Fibroblast of villous mesenchyme (primary cell): ENCODE measurements at places on chromosomes 12 and 14. TPM values are rescaled to one million over a fixed set of nuclear protein-coding genes. Genes with fewer than 3 reads are reported as not detected.
A peak's percentile ranks its signal among the peaks of the same experiment; 100 is the strongest.

DNA sequence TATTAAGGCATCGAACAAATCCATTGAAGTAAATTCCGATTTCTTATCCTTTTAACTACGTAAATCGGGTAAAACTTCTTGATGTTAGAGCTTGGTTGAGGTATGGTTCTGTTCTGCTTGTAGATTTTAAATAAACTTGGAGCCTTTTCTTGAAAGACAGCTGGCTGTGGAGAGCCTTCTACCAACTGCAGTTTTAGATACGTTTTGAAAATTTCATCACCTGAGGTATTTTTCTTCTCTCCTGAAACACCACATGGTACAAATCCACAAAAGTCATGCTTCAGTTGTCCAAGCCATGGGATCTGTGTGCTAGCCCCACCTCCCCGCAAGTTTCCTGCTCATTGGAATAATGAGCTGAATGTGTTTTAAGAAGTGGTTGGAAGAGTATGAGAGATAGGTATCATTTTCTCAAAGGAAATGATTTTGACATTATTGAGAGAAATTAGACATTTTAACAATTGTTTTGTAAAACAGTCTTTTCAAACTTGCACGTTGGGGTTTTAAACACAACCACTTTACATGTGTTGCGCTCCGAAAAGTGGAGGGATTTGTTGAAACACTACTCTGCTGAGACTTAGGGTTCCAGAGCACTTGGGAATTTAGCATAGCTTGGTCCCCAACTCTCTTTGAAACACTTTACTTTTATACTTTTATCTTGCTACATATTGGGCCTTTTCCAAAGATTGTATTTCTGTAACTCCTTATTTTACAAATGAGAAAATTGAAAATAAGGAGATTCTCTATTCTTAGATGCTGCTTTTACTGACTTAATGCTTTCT is 1.4 kb downstream of the PPM1A start:
- DNase-seq: peak; percentile 39

DNA sequence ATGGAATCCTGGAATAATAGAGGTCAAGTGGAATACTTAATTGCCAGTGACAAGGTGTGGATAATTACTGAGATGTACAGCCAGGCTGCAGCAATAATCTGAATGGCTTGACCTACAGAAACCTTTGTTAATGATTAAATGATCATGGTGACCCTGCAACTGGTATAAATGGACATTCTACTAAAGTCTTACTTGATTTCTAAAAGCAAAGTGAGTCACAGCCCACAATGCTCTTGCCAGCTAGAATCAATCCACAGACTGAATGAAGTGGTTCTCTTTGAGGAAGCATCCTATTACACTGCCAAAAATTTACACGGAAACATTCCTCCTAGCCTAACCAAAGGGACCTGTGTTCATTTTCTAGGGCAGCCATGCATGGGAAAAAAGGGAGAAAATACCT is 518.5 kb downstream of the SOX5 start:
- DNase-seq: no peak

DNA sequence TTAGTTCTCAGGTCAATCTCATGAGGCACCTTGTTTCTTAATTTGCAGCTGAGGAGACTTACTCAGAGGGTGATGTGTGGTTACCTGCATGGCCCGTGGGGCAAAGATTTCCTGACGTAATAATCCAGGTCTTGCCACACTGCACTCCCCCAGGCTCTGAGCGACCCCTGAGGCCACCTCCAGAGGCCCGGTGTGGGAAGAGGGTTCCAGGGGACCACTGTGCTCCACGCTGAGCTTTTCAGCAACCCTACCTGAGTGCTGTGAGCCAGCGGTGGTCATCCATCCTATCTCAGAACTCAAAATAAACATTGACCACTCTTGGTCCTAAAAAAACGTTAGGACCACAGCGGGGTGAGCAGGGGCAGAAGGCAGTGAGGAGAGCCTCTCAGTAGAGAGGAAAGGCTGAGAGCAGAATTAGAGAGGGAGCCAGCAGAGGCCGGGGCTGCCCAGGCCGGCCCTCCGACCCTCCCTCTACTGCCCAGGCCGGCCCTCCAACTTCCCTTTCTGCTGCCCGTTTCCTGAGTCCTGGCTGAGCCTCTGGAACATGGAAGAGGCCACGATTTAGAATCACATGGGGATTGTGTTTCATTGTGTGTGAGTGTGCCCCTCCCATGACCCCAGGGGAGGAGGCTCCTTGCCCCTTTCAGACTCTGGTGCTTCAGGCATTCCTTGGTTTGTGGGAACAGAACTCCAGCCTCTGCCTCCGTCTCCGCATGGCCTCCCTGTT is 188.2 kb upstream of the DIO3 start:
- no peak for DNase-seq

DNA sequence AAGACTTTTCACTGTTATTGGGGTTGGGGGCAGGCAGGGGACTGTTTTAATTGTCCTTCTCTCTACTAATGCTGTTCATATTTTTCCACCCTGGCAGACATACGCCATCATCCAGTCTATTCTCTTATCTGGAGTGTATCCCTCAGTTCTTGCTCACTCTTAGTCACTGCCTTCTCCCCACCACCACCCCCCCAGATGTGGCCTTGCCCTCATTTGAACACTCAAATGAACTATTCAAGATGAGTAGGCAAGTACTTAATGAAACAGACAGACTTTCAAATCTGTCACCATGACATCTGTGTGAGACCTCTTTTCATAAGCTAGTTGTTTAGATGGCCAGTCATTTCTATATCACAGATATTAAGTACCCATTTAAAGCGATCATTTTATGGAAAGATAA is 10.1 kb downstream of the NUDT4 start:
- no peak for DNase-seq

DNA sequence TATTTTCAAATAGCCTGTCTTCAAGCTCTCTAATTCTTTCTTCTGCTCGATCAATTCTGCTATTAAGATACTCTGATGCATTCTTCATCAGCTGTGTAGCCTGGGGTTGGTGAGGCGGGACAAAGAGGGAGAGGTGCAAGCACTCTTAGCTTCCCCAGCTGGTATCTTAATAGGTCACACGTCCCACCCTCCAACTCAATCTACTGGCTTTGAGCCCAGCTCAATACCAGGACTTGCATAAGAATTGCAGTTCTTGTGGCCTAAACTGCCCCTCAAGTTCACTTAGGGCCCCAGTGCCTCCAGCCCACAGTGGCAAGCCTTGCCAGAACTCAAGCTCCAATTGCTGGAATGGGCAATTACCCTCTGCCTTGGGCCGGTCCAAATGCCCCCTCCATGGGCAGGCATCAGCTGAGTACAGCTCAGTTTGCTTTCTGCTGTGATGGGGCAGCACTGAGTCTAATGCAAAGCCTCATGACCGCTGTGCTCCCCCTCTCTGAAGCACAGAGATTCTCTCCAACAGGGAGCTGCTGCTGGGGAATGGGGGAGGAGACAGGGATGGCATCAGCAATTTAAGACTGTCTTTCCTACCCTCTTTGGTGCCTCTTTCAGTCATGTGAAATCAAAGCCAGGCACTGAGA is 5.6 kb upstream of the SPATA7 start:
- DNase-seq: no peak

DNA sequence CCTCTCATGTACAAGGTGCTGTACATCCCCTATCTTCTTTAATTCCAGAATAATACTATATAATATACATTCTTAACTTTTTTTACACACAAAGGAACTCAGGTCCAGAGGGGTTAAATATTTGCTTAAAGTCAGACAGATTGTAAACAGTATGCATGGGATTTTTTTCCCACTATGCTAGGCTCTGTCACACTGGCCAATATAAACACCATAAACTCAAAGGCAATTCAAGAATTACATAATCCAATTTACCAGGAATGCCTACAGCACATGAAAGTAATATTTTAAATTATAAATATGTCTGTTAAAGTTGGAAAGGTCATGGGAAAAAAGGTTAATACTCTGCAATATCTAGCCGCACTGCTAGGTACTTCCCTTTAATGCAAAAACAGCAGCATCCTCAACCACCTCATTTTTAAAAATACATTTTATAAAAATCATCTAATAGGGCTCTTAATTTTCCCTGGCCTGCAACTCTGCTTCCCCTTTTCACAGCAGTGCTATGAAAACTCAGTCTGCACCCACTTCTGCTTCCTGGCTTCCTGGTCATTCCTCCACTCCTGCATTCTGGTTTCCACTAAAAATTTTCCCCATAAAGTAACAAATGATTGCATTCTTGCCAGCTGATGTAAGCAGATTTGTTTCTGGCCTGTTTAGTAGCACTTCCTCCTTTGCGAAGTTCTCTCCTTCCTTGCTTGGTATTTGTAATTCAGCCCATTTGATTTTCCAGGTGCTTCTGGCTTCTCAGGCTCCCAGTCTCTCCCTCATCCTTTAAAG is 128.1 kb downstream of the ITPR2 start:
- DNase-seq: peak; percentile 76

DNA sequence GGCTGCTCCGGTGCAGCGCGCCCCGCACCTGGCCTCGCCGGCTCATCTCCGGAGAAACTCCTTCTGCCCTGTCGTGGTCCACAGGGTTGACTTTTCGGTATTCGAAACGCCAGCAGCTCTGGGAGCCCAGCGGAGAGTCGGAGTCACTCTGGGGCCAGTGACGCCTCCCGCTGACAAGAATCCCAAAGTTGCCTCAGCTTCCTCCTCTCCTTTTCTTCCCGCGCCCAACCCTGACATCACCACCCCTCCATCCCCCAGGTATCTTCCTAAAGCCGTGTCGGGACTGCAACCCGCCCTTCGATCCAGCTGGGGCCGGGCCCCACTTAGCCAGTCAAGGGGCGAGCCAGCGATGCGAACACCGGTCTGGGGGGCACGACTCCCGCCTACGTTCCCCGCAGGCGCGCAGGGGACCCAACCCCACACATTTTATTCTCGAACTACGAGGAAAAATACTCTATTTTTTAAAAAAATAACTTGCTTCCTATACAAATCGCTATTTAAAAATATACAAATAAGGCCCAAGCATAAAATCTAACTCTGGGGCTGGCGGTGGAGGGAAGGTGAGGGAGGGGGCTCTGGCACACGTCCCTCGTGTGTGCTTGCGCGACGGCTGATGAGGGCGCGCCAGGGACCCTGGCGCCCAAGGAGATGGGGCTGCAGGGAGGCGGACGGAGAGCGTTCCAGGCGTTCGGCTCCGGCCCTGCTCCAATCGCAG is 2.1 kb downstream of the NKX2-8 start:
- no peak for DNase-seq

GRCh38 chr12:94690198-94690771 is 39.9 kb upstream of the TMCC3 start:
- DNase-seq: peak; percentile 58

GRCh38 chr12:109950625-109951024 is 45.5 kb downstream of the GIT2 start:
- DNase-seq: no peak

DNA sequence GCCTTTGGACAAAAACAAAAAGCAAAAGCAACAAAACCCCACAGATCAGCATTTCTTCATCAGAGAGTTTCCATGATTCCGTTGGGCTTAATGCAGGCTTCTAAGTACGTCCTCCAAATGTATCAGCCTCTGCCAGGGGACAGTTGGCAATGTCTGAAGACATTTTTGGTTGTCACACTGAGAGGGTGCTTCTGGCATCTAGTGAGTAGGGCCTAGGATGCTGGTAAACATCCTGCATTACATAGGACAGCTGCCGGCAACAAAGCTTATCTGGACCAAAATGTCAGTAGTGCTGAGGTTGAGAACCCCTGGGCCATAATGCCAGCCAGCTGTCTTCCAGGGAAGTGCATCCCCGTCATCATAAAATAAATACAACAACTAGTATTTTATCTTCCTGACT is 9.4 kb upstream of the LRRC10 start:
- DNase-seq: no peak

GRCh38 chr12:81874166-81874565 is 115.0 kb upstream of the PPFIA2 start:
- no peak for DNase-seq

DNA sequence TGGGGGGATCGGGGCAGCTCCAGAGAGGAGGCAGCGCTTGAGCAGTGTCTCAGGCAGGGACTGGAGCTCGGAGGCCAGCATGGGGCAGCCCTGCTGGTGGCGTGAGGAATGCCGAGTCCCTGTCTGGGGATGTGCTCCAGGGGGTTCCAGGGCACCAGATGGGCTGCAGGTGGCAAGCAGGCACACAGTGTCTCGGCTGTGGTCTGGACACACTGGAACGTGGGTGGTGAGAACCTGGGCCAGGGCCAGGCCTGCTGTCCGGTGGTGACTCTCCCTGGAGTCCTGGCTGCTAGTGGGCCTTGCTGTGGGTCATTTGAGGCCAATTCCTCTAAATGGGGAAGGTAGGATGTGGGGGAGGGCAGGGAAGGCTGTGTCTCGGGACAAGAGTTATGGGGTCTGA is 199.4 kb upstream of the RTL1 start:
- DNase-seq: no peak

DNA sequence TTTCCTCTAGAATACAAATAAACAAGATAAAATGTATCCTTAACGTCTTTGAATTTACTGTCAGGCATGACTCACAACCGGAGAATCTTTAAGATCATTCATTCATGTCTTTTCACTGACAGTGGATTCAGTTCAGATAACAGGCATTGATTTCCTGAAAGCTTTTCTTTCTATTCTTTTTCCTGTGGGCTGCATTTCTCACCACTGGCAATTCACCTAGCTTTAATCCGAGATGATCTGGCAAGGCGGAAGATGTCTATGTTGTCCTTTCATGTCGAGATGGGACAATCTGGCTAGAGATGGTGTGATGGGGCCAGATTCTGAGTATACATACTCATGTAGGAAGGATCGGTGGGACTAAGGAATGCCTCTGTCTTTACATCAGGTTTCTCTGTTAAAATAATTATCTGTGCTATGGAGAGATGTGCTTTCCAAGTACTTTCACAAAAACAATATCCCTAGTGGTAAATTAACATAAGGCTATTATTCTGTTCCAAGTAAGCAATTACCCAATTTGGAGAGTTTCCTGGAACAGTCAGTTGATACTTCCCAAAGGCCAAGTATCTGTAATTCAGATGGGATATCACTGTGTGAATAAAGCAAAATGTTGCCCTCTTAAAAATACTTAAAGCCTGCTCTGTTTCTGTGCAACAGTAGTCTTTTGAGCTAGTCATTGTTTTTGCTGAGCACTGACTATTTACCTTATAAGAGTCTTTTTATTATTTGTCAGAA is 17.8 kb downstream of the ACSS3 start:
- DNase-seq: no peak

DNA sequence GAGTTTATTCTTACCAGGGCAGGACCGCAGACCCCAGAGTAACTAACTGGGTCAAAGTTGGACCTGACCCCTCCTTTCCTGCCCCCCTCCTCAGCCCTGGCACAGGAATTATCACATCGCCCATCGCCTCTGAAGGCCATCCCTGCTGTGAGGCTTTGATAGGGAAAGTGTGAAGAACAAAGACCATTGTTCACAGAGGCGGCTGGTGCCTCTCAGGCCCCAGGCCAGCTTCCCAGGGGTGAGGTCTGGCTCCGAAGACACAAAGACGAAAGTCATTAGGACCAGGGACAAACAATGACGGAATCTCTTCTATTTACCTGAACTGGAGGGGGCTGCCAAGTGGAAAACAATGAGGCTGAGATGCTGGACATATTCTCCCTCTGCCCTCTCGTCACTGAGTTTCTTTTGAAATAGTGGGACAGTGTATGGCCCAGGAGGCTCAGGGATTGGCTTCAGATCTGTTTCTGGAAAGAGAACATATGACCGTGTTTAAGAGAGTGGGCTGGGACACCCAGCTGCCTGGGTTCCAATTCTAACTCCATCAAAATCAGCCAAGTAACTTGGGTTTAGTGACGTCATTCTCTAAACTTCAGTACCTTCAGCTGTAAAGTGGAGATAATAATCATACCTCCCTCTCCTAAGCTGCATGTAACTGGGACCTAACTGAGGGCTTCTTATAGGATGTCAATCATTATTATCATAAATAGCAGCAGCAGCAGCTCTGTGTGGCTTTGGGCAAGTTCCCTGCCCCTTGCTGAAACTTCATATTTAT is 769.4 kb downstream of the MED13L start:
- DNase-seq: no peak

- DNase-seq: no peak
Measured at GRCh38 chr12:48828293-48828692, 10.0 kb downstream of the CACNB3 start.

HCAR2 gene
- total RNA-seq: under 0.01 TPM in 1 of 2 replicates, not detected in the other

SERPINA1 gene
- not detected in 2 replicates for total RNA-seq

PLEKHH1 gene
- total RNA-seq: 0.43 and 0.64 TPM in 2 replicates
